Large intestine (tissue), 12 donors: ENCODE measurements at places on chromosomes 6 and 20. TPM values are rescaled to one million over a fixed set of nuclear protein-coding genes. Genes with fewer than 3 reads are reported as not detected.

BPIFB2 gene
- polyA plus RNA-seq: not detected

RUNX2 gene
- polyA plus RNA-seq: 2.6 TPM

FILIP1 gene
- 7.5 TPM for polyA plus RNA-seq

OR2B6 gene
- polyA plus RNA-seq: 0.07 TPM

TSBP1 gene
- polyA plus RNA-seq: not detected

TINAG gene
- polyA plus RNA-seq: 23.7 TPM

DNA sequence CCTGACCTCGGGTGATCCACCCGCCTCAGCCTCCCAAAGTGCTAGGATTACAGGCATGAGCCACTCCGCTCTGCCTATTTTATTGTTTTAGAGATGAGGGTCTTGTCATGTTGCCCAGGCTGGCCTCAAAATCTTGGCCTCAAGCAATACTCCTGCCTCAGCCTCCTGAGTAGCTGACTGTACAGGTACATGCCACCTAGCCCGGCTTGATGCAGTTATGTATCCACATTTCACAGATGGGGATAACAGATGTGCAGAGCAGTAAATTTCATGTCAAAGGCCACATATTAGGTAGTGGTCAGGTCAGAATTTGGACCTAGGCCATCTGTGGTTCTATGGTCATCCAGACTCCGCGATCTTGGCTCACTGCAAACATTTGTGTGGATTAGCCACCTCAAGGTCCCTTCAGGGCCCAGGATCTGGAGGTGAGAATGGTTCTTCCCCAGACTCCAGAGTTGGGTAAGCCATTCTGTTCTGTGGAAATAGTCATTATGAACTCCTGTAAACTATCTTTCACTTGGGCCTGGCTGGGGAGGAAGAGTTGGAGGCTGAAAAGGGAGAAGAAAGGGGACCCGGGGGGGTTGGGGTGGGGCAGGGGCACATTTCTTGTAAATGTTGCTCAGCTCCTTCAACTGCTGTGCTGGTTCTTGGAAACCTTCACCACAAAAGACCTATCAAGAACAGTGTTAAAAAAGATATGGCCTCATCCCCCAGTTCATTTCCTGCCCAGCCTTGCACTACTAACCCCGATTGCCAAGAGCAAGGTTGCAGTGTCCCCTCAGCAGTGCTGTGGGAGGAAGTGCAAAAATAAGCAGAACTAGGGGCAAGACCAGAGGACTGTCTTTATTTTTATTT, 13.0 kb downstream of the PIM1 start:
- no peaks in the 10 kb centered on the region for H3K4me1 ChIP-seq
- H3K27ac ChIP-seq: no peak overlapping the region
- DNase-seq: no peak
- no peaks in the 10 kb centered on the region for H3K36me3 ChIP-seq
- no peaks in the 10 kb centered on the region for H3K27me3 ChIP-seq
- H3K4me3 ChIP-seq: no peak overlapping the region

GRCh38 chr6:143961886-143962878, 45.9 kb downstream of the PLAGL1 start:
- peaks cover 26% of the 10 kb centered on the region for H3K36me3 ChIP-seq
- H3K27ac ChIP-seq: no peak overlapping the region
- DNase-seq: no peak
- no peak overlapping the region for H3K4me3 ChIP-seq
- peaks cover 11% of the 10 kb centered on the region for H3K4me1 ChIP-seq

DNA sequence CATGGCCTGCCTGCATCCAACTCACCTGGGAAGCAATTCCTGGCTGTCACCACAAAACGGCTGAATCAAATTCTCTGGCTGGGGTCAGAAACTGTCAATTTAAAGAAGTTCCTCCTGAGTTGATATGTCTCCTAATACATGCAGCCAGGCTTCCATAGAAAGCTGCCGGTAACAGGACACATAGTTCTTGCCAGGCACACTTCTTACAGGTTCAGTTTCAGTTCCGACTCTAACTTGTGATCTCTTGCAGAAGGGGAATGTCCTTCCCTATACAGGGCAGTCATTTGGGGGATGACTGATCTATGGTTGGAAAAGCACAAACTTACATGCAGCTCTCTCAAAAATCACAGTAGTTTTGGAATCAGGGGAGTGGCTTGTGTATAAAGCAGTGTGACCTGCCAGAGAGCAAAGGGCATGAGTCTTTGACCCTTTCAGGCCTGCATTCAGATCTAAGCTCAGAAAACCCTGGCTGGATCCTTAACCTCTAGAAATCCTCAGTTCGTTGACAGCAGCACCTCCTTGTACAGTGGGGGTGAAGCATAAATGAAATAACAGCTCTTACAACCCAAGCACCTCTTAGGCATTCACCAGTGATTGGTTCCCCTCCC, 195.6 kb downstream of the SCP2D1 start:
- H3K27me3 ChIP-seq: peaks cover 2% of the 10 kb centered on the region
- H3K4me1 ChIP-seq: no peaks in the 10 kb centered on the region
- no peak overlapping the region for H3K4me3 ChIP-seq
- H3K36me3 ChIP-seq: no peaks in the 10 kb centered on the region
- H3K27ac ChIP-seq: no peak overlapping the region
- no peak for DNase-seq

DNA sequence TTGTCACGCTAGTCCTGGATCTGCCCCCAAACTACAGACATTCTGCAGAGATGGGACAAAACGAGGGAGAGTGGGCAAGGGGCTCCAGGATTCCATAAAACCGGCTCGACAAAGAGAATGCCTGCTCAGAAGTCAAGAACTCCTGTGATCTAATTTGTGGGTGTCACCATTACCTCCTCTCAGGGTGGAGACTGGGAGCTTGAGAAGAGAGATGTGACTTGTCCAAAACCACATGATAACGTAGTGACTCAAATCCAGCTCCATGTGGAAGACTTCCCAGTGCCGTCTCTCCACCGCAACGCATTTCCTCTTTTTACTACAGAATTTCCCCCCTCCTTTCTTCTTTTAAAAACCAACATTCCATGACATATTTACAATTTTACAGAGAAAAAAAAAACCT, 44.3 kb downstream of the TRERF1 start:
- peaks cover 25% of the 10 kb centered on the region for H3K4me1 ChIP-seq
- H3K4me3 ChIP-seq: no peak overlapping the region
- H3K27ac ChIP-seq: no peak overlapping the region
- H3K27me3 ChIP-seq: no peaks in the 10 kb centered on the region
- H3K36me3 ChIP-seq: no peaks in the 10 kb centered on the region
- no peak for DNase-seq

- no peaks in the 10 kb centered on the region for H3K27me3 ChIP-seq
- no peak overlapping the region for H3K4me3 ChIP-seq
- H3K27ac ChIP-seq: no peak overlapping the region
- H3K36me3 ChIP-seq: no peaks in the 10 kb centered on the region
- DNase-seq: no peak
Measured at GRCh38 chr6:46352541-46353268, 138.5 kb downstream of the RCAN2 start.

DNA sequence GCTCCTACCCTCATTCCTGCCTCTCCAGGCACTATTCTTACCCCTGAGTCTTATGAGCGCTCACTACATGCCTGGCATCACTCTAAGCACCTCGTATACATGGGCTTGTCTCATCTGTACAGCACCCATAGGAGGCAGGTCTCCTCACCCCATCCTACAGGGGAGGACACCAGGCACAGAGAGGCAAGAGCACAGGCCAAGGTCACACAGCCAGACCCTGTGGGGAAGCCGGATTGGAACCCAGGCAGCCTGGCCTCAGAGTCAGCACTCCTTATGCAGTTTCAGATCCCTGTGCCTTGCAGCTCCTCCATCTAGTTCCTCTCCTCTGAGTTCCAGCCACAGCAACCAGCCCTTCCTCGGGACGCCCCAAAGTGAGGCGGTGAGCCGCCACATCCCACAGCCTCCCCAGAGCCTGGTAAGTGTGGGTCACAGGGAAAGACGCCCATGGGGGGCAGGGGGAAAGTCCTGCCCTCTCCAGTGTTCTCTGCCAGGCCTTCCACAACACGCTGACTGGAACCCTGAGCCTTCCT, 103.3 kb downstream of the NFATC2 start:
- H3K36me3 ChIP-seq: peaks cover 45% of the 10 kb centered on the region
- no peak overlapping the region for H3K4me3 ChIP-seq
- no peak for DNase-seq
- no peaks in the 10 kb centered on the region for H3K27me3 ChIP-seq
- no peaks in the 10 kb centered on the region for H3K4me1 ChIP-seq
- no peak overlapping the region for H3K27ac ChIP-seq

GRCh38 chr6:36977470-36977941, 8.5 kb downstream of the MTCH1 start:
- H3K27ac ChIP-seq: no peak overlapping the region
- no peaks in the 10 kb centered on the region for H3K27me3 ChIP-seq
- DNase-seq: no peak
- peaks cover 68% of the 10 kb centered on the region for H3K36me3 ChIP-seq
- no peaks in the 10 kb centered on the region for H3K4me1 ChIP-seq

- H3K27ac ChIP-seq: peak overlapping the region; percentile 84
- no peaks in the 10 kb centered on the region for H3K4me1 ChIP-seq
- DNase-seq: no peak
- H3K36me3 ChIP-seq: peaks cover 4% of the 10 kb centered on the region
- H3K27me3 ChIP-seq: no peaks in the 10 kb centered on the region
Measured at GRCh38 chr6:119346450-119346849, 3.1 kb downstream of the MAN1A1 start.

- no peaks in the 10 kb centered on the region for H3K4me1 ChIP-seq
- no peak overlapping the region for H3K27ac ChIP-seq
- H3K4me3 ChIP-seq: no peak overlapping the region
- H3K36me3 ChIP-seq: no peaks in the 10 kb centered on the region
- H3K27me3 ChIP-seq: no peaks in the 10 kb centered on the region
- no peak for DNase-seq
Measured at GRCh38 chr6:122072014-122072647, 327.3 kb upstream of the HSF2 start.

DNA sequence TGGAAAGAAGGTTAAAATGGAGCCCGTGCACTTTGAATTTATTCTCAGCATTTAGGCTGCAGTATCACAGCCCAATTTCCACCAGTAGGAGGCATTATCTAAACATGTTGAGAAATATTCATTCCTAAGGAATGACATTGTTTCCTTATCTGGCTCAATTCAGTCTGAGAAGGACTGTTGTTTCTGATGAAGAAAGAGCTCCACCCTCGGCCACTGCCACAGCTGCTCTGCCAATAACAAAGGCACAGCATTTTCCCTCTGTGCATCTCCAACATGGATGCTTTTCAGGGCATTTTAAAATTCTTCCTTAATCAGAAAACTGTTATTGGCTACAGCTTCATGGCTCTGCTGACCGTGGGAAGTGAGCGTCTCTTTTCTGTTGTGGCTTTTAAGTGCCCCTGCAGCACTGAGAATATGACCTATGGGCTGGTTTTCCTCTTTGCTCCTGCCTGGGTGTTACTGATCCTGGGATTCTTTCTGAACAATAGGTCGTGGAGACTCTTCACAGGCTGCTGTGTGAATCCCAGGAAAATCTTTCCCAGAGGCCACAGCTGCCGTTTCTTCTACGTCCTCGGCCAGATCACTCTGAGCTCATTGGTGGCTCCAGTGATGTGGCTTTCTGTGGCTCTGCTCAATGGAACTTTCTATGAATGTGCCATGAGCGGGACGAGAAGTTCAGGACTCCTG, at the start of gene CALHM5:
Gene CALHM5 (plus strand): TSS at position 216 of the 687 bp plus-strand sequence. CDS start 58 bp downstream, at position 274.
- H3K27me3 ChIP-seq: no peaks in the 10 kb centered on the region
- DNase-seq: peak; percentile 26
- no peaks in the 10 kb centered on the region for H3K4me1 ChIP-seq
- H3K4me3 ChIP-seq: peak within 1 kb of the TSS; percentile 3
- peak within 1 kb of the TSS; percentile 8 for H3K27ac ChIP-seq
- H3K36me3 ChIP-seq: no peaks in the 10 kb centered on the region

GRCh38 chr6:44036699-44037101, 90.6 kb downstream of the MRPL14 start:
- H3K27ac ChIP-seq: no peak overlapping the region
- H3K4me1 ChIP-seq: peaks cover 4% of the 10 kb centered on the region
- no peak for DNase-seq
- H3K36me3 ChIP-seq: no peaks in the 10 kb centered on the region
- H3K4me3 ChIP-seq: no peak overlapping the region

DNA sequence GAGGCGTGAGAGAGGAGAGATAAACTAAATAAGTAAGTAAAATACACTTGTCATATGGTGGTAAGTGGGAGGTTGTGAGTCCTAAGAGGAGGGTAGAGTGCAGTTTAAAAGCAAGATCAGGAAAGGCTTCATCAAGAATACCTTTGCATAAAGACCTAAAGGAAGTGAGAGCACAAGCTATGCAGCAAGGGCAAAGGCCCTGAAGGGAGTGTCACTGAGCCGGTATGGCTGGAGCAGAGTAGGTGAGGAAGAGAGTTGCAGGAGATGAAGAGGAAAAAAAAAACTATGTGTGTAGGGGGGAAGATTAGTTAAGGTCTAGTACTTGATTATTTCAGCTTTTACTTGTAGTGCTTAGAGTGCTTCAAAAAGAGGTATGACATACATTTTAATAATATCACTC, 11.0 kb downstream of the DNAAF9 start:
- no peak overlapping the region for H3K27ac ChIP-seq
- no peaks in the 10 kb centered on the region for H3K27me3 ChIP-seq
- no peaks in the 10 kb centered on the region for H3K36me3 ChIP-seq
- no peak overlapping the region for H3K4me3 ChIP-seq

DNA sequence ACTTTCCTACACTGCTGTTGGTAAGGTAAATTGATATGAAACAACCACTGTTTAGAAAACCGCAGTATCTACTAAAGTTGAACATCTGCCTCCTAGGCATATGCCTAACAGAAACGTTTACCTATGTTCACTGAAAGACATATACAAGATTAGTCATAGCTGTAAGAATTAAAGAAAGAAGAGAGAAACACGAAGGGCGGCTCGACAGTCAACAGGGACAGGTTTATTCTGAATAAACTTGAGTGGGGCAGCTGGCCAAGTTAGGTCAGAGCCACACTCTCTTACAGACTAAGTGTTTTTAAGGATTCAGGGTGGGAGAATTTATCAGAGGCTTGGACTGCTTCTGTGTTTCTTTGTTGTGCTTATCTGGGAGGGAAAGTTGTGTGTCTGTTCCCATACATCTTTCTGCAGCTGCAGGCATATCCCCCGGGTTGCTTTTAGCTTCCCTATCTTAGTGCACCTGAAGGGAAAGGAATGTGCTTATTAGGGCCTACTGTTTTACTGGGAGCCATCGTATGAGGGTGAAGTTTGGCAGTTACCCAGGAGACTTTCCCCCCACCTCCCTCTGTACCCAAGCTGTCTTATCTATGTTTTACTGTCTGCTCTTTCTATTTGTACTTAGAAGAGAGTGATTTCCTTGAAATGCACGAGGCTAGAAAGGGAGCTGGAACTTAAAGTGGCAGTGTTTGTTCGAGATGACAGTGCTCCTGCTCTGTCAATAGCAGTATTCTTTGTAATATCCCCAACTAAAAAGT, 20.4 kb downstream of the PROCR start:
- no peak for DNase-seq
- no peak overlapping the region for H3K4me3 ChIP-seq
- H3K27me3 ChIP-seq: no peaks in the 10 kb centered on the region
- H3K36me3 ChIP-seq: no peaks in the 10 kb centered on the region
- no peak overlapping the region for H3K27ac ChIP-seq
- no peaks in the 10 kb centered on the region for H3K4me1 ChIP-seq

GRCh38 chr6:101379926-101380325, 13.6 kb upstream of the GRIK2 start:
- no peaks in the 10 kb centered on the region for H3K36me3 ChIP-seq
- H3K27ac ChIP-seq: no peak overlapping the region
- no peak overlapping the region for H3K4me3 ChIP-seq
- no peaks in the 10 kb centered on the region for H3K27me3 ChIP-seq
- DNase-seq: no peak
